Hepatocyte (in vitro differentiated cells): ENCODE measurements at places on chromosomes 3 and 15.

GRCh38 chr15:33830351-33830750, 137.9 kb upstream of the CHRM5 start:
- no peak for DNase-seq

DNA sequence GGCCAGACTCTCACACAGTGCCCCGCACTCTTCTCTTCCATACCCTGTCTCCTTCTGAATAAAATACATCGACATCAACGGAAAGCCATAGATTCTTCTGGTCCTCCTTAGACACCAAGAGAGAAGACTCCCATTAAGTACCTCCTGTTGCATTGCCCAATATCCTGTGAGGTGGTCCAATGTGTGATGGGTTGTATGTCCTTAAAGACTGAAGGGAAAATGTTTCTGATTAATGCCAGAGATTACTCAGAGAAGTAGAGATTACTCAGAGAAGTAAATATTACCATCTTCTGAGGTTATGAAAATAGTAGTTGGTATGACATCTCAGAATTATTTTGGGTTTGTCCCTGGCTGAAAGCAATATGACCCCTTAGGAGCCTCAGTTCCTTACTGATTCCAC, 60.8 kb upstream of the GALNT15 start:
- no peak for DNase-seq

DNA sequence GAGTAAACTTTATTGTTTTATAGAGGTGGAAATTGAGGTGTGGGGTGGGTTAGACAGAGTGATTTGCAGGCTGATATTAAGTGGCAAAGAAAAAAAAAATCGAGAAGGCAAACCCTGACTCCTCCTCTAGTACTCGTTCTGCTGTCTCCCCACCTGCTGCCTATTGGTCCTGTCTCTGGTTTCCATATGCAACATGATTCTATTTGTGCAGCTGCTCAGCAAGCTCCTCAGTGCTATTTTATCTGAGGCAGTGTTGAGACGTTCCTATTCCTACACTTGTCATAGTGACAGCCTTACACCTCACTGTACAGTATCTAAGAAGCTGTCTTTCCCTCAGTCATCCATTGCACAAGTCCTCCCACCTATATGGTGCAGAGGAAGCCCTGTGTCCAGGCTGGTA, 45.1 kb downstream of the RSL24D1 start:
- no peak for DNase-seq

DNA sequence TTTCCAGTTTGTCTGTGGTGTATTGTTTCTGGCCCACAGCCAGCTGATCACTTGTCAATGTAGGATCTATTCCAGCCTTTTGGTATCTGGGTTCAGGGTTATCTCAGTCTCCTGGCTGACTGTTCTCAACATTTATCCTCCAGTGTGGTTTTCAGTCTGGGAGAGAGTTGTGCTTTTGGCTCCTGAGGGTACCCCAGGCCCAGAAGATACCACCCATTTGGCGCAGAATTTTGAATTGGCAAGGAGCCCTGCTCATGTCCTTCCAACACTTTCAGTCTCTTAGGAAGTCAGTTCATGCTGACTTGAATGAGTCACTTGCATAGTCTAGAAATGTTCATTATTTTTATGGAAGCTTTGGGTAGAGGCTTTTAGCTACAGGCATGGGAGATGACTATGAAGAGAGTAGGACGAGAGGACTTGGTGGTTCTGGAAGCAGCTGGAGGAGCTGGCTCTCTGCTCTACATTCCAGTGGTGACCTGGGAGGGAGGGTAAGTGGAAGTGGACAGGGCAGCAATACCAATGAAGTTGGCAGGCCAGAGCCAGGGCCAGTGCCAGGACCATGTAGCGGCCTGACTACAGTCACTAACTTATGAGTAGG, 7.2 kb downstream of the POLR2H start:
- no peak for DNase-seq

GRCh38 chr15:70754862-70755261, 8.5 kb downstream of the UACA start:
- no peak for DNase-seq

GRCh38 chr3:163722405-163722804, 1355.9 kb downstream of the SI start:
- DNase-seq: no peak

DNA sequence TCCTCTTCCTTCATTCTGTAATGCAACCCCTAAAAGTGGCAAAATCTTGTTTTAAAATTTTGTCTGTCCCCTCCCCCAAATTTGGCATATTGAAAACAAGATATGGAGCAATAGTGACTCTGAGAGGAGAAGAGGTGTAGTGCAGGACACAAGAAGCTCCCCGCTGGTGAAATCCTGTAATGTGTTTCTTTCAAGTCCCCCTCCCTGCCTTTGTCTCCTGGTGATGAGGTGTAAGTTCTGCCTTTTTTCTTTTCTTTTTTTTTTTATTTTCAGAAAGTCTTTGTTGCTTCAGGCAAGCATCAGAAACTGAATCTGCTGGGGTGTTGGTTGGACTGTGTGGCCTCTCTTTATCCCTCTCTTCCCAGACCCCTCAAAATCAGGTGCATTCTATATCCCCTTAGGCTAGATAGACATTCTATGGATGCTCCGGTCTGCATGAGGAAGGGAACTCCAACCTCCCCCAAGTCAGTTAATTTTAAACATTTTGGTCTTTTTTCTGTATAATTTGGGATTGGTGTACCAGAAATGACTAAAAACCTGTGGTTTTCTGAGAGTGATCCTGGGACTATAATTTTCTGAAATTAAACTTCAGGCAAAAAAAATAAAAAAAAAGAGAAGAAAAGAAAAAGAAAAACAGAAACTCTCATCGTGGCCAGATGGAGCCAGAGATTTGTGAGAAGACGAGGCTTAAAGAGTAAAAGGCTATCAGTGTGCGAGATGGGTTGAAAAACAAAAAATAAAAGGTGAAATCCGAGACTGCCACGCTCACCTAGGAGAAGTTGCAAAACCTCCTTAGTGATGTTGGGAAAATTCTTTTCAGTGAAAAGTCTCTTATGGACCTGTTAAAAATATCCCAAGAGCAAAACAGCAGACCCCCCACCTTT, 21.4 kb downstream of the ACKR2 start:
- DNase-seq: peak; percentile 68
